ENCODE measurements at places on chromosomes 7 and 10.

DNA sequence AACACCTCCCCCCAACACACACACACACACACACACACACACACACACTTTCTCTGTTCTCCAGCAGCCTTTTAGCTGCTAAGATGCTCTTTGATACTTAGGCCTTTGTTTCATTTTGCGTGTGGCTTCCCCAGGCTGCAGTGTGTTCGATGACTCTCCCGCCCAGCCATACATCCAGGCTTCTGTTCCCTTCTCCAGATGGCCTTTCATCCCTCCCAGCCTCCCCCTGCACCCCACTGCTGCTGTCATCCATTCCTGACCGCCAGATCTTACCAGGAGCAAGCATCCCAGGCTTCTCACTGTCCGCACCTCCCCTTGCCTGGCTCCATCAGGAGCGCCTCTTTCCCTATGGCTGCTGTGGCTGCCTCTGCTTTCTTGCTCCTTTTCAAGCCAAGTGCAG, 77.8 kb upstream of the PPIF start:
- no peak for DNase-seq

GRCh38 chr7:134084488-134085144, 42.5 kb upstream of the LRGUK start:
- DNase-seq, result peak; percentile 93

DNA sequence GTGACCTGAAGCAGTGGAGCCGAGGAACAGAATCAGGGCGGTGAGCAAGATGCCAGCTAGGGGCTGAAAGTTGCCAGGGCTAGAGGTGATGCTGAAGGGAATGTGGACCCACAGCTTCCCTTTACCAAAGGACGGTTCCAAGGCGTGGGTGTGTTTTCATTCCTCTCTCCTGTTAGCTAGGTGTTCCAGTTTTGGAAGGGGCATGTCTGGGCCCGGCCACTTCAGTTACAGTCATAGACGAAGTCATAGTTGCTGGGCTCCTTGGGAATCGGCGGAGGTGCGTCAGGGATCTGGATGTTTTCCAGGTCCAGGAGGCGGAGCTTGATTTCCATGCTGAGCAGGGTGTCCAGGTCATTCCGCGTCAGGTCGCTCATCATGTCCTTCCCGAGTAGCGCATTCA, 131.0 kb upstream of the AOAH start:
- DNase-seq, result no peak

DNA sequence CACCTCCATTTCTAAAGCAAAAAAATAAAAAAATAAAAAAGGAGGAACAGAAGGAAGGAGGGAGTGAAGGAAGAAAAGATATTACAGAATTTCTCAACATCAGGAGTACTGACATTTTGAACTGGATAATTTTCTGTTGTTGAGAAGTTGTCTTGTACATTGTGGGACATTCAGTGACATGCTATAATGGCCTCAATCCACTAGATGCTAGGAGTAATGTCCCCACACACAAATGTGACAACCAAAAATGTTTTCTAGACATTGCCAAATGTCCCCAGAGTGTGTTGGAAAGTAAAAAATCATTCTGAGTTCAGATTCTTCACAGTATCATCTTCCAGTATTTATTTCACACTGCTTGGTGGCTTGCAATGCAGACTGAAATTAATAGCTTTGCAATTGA, 6.5 kb downstream of the ZNF438 start:
- peak; percentile 22 for DNase-seq

GRCh38 chr10:62578301-62578700, 204.1 kb downstream of the ZNF365 start:
- DNase-seq, result no peak

DNA sequence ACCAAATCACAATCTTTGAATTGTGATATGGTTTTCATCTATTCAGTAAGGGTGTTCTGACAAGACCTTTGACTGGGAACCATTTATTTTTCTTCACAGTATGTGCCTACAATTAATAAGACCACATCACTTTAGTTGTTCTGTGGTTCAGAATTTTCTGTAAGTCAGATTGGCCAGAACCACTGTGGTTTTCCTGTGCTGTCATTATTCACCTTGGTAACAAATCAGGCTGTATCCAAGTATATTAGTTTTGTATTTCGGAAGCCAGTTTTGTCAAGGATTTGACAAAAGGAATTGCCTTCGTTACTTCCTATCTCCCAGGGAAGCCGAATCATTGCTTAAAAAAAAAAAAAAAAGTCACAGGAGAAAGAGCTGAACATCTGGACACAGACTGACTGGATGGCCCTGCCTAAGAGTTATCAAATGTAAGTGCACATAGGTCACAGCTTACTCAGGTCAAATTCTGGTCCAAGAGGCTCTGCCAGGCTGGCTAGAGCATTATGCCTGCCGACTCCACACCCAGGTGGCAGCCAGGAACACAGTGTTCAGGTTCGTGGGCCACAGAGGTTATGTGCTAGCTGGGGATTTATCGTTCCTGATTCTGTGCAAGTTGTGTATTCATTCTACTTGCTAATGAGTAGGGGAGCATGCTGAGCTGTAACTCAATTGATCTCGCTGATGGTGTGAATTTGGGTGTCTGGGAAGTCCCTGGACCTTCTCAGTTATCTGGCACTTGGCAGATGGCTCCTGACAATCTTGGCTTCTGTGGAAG, 175.3 kb downstream of the JAZF1 start:
- no peak for DNase-seq

DNA sequence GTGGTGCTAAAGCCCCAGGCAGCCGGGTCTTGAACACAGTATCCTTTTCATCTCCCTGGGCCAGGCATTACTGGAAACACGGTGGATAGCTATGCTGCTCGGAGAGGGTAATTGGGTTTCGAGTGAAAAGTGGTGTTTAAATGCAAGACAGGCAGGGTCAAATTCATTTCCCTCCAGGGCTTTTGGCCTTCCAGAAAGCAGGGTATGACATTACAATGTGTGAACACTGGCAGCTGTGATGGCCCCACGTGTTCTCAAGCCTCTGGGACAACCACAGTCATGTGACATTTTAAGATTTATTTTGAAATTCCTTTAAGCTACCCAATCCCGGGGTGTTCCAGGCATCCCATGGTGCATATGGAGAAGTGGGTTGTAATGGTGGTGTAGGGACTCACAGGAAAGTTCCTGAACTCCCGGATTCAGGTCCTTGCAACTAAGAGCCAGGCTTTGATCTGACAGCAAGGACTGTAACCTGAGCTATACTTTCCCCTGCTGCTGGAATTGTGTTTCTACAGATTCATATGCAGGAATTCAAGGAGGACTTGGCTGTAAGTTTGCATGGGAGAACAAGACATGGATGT, 46.8 kb downstream of the INSYN2A start:
- DNase-seq, result no peak

GRCh38 chr7:85407391-85407790, 220.5 kb upstream of the SEMA3D start:
- no peak for DNase-seq

DNA sequence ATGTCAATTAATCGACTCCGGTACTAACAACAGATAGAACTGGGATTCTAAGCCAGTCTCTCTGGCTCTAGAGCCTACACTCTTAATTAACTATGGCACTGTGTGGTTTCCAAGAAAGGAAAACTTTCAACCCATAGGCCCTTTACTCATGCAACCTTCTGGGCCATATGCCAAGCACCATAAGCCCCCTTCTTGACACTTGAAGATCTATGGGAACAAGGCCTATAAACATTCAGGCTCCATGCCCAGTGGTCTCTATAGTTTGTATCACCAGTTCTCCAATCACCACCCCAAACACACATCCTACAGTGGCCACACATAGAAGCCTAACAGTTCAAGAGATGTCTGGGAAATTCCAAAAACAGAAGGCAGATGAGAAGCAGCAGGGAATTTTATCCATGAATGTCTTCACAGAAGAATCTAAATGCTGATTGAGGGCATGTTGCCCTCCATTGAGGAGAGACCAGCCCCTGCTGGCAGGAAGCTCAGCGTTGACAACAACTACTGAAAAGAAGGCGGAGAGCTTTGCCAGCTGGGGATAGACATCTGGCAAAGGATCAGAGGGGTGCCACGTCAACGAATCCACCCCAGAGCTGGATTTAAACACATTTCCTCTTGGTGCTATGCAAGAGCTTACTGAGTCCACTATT, 64.4 kb downstream of the GRM3 start:
- no peak for DNase-seq

DNA sequence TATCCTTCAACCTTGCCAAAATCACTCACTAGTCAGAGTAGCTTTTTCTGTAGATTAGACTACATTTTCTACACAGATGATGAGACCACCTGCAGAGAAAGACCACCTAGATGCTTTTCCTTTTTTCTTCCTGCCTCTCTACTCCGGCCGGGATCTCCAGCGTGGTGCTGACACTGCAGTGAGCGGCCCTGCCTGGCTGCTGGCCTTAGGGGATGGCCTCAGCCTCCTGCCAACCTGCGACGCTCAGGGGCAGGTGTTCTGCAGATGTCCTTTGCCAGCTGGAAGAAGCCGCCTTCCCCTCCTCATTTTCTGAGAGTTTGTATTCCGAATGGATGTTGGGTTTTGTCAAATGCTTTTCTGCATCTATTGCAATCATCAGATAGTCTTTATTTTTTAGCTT, 43.5 kb upstream of the NKX6-2 start:
- DNase-seq, result no peak

- no peak for DNase-seq
These were observed 62.5 kb upstream of the INSIG1 start for GRCh38 chr7:155234950-155235789.

DNA sequence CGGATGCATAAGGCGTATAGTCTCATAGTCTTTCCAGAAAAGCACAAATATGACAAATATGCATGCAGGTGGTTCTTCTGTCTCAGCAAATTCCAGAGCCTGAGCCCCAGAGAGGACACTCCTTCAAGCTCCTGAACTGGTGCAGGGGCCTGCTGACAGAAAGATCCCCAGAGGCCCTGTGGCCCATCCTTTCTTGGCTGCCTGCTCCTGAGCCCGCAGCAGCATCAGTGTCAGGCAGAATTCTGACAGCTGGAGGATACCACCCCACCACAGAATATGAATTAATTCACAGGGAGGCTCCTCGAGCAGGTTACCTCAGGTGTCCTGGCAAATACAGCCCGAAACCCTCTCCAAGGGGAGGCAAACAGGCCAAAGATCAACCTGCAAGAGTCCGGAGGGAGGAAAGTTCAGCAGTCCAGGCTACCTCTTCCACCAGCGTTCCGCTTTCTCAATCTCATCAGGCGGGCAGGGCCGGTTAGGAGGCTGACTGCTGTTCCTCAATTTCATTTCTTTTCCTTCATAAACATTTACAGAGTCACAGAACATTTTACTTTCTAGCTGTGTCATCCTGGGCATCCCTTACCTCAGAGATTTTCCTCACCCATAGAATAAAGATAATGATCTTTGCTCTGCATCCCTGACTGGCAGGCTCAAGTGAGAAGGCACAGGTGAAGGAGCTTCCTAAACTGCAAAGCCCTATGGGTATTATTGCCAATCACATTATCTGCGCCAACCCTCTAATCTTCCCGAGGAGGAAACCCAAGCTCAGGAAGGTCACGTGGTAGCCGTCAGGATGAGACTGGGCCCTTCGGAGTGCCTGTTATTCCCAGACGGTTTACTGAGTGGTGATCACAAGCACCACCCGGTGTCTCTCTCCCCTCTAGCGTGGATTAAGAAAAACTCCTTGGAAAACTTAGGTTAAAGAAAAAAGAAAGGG, 1.4 kb downstream of the DNAJB12 start:
- no peak for DNase-seq

DNA sequence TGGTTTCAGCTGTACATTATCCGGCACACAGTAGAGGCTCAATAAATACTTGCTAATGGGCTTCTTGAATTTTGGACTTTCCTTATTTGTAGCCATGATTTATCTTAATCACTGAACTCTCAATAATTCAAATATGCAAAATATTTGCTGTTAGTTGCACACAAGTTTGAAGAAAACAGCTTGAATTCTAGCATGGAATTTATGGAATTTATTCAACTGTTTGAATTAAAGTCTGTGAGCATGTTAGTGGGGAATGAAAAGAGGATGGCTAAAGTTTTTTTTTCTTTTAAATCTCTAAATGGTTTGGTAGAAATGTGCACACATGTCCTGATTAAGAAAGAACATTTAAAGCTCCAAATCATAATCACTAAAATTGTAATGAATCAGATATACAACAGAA, 42.5 kb downstream of the SIRT1 start:
- DNase-seq, result no peak

GRCh38 chr7:130145424-130146100, 59.6 kb downstream of the TMEM209 start:
- no peak for DNase-seq

Data from MV-4-11 (cell line).